ENCODE measurements at places on chromosomes 4 and X. TPM values are rescaled to one million over a fixed set of nuclear protein-coding genes. Genes with fewer than 3 reads are reported as not detected.

The FGG gene
- not detected for total RNA-seq

The JADE3 gene
- total RNA-seq, result 0.43 TPM

DNA sequence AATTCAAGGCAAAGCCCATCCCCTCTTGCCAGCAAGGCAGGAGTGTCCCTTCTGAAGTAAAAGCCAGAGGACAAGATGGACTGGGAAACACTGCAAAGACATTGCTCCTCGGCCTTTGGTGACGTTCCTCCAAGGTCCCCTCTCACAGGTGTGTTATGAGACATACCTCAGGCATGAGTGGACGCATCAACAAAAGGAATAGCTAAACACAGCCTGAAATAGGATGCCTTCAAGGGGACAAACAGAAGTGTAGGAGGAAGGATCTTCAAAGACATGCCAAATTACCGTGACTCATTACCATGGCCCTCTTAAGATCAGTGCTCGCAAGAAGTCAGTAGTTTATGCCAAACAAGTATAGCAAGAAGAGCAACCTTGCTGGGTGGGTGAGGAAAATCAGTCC, 6.0 kb upstream of the IDS start:
- H3K36me3 ChIP-seq, result no peaks in the 10 kb centered on the region
- H3K27ac ChIP-seq, result no peak overlapping the region
- H3K4me1 ChIP-seq, result peaks cover 44% of the 10 kb centered on the region
- no peak for DNase-seq
- no peak overlapping the region for H3K4me3 ChIP-seq

GRCh38 chrX:150841456-150842197, 56.8 kb downstream of the CD99L2 start:
- H3K36me3 ChIP-seq, result no peaks in the 10 kb centered on the region
- no peaks in the 10 kb centered on the region for H3K4me1 ChIP-seq
- H3K27me3 ChIP-seq, result no peaks in the 10 kb centered on the region

The ATP1B4 gene
- not detected for total RNA-seq

- H3K36me3 ChIP-seq, result no peaks in the 10 kb centered on the region
- no peak overlapping the region for H3K4me3 ChIP-seq
- DNase-seq, result no peak
- H3K27ac ChIP-seq, result no peak overlapping the region
- peaks cover 4% of the 10 kb centered on the region for H3K4me1 ChIP-seq
These were observed 72.8 kb downstream of the MAOB start for GRCh38 chrX:43809463-43809862.

Data from natural killer cell (primary cell).